ENCODE measurements at places on chromosomes 6 and 20. TPM values are rescaled to one million over a fixed set of nuclear protein-coding genes. Genes with fewer than 3 reads are reported as not detected.

GRCh38 chr20:60237981-60238380 lies 279.8 kb downstream of the CDH26 start:
- DNase-seq: no peak

- no peak for DNase-seq
Observed at GRCh38 chr6:51184046-51184445, 365.4 kb downstream of the TFAP2B start.

DNA sequence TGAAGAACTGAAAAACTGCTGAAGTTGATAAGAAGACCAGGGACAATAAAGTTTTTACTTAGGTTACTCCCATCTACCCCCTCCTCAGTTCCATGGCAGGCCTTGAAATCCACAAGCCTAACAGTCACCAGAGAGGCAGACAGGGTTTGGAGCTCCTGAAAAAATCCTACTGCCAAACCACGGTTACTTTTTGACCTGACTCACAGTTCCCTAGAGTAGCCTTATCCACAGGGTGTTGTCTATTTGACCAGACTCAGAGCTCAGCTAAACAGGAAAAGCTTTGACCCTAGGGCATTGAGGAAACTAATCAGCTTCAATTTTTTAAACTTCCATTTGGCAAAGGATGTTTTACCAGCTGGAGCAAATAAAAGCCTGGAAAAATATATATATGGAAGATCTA lies 257.7 kb upstream of the NT5E start:
- DNase-seq: no peak

GRCh38 chr6:48472091-48472490 lies 361.1 kb upstream of the PTCHD4 start:
- DNase-seq: no peak

DNA sequence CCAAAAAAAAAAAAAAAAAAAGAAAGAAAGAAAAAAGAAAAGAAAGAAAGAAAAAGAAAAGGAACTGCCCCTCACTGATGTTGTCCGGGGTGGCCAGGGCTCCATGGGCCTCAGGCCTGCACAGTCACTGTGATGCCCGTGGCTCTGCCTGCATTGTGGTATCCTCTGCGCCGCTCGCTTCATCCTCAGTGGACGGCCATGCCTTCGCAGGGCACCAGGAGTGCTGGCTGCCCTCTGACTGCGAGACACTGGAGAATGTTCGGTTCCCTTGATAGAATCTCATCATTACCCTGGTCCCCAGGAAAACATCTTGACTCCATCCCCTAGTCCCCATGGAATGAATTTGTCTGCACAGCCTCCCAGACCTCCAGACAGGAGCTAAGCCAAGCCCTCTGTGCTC lies 61.7 kb downstream of the TMEM242 start:
- no peak for DNase-seq

TP53TG5 gene
- total RNA-seq: not detected

DNA sequence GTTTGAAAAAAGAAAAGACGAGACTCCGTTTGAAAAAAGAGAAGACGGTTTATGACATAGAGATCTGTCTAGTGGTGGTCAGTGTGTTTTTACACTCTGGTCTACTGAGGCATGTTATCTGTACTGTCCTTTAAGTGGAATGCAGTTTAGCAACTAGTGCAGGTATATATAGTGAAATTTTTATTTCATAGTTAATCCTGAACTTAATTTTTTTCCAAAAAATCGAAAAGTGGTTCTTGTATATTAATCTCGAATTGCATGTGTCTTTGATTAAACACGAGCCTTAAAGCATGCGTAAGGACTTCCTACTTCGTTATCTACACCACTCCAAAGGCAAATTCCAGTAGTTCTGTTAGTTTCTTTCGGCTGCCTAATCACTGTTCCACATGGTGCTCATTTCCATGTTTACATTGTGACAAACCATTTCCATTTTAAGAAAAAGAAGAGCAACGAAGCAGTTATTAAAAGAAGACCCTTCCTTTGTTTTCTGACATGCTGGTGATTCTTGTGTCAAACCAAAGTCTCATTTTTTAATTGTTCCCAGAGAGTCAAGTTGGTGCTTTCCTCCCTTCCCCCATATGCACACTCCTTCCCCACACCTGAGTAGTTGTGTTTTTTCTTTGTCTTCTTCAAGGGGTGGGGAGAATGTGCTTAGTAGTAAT lies 2.3 kb downstream of the SNX9 start:
- DNase-seq: no peak

DNA sequence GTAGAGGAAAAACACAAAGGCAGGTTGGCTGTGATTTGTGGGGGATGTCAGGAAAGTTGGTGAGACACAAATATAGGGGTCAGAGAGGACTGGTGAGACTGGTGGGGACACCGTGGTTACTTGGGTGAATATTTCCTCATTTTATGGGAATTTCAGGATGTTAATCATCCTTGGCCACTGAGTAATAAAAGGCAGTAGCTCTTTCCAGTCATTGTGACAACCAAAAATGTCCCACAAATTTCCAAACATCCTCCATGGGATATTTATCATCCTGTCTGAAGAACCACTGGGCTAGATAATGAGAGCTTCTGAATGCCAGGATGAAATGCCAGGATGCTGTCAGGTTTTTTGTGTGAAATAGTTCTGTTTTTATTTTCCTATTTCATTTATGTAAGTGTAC lies 374.1 kb downstream of the CD109 start:
- no peak for DNase-seq

SLC17A1 gene
- not detected for total RNA-seq

DNA sequence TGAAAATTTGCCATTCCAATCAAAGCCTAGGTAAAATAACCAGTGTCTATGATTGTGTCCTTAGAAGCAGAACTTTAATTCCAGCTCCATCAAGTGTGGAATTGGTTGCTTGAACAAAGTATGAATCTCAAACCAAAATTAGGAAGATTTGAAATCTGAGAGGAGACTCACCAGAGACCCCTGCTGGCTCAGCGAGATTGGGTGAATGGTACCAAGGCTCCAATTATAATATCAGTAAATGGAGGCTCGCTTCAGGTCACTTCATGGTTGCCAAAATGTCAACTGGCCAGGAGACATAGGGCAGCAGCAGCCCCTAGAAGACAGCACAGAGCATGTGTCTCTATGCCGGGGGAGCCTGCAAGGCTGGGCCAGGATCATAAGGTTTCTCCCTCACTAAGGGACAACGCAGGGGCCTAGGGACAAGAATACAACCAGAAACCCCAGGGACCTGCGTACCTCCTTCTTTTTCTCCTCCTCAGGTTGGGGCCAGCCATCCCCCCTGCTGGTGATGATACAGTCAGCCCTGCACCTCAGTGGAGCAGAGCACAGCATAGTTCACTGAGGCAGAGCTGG lies 14.0 kb downstream of the RBL1 start:
- DNase-seq: no peak

- no peak for DNase-seq
Observed at GRCh38 chr6:129513471-129513870, 196.5 kb downstream of the ARHGAP18 start.

DNA sequence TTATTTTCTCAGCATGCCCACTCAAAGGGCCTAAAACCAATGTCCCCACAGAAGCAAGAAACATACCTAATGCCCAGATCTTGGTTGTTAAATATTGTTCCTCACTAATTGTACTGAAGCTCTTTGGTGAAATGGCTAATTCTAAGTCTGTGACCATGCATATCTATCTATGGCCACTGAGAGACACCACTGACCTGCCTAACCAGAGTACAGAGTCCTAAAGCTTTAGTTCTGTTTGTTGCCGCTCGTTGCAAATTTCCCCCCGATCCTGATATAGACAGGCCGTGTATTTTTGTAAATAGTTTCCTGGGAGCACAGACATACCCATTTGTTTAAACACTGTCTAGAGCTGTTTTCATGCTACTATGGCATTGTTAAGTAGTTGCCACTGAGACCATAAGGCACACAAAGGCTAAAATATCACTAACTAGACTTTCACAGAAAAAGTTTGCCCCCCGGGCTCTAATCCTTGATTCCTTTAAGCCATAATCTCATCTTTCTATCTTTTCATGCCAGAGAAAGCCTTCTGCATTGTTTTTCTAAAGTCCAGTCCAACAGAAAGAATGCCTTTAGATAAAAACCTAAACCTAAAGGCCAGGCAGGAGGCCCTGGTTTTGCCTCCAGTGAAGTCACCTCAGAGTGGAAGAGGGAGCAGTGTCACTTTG lies 48.7 kb downstream of the DNAAF9 start:
- DNase-seq: no peak

SNRPB gene
- 32.3 TPM for total RNA-seq

CENPB gene
- total RNA-seq: 29.9 TPM

GRCh38 chr6:105499931-105500330 lies 97.0 kb upstream of the PREP start:
- DNase-seq: no peak

DNA sequence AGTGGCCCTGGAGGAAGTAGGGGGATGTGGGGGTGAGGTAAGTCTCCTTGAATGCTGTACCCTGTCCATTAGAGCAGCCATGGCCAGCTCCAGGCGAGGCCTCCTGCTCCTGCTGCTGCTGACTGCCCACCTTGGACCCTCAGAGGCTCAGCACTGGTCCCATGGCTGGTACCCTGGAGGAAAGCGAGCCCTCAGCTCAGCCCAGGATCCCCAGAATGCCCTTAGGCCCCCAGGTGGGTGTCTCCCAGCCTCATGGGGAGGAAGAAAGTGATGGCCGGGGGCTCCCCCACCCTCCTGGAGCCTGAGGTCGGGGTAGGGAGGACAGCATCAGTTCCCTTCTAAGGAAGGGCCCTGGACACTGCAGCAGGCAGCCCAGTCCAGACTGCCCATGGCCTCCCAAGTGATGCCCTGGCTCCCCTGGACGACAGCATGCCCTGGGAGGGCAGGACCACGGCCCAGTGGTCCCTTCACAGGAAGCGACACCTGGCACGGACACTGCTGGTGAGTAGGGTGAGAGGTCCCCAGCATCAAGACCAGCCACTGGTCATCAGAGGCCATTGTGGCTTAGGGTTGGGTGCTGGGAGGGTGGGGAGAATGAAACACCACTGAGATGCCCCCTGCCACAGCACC lies 1.0 kb downstream of the GNRH2 start:
- DNase-seq: no peak

DNA sequence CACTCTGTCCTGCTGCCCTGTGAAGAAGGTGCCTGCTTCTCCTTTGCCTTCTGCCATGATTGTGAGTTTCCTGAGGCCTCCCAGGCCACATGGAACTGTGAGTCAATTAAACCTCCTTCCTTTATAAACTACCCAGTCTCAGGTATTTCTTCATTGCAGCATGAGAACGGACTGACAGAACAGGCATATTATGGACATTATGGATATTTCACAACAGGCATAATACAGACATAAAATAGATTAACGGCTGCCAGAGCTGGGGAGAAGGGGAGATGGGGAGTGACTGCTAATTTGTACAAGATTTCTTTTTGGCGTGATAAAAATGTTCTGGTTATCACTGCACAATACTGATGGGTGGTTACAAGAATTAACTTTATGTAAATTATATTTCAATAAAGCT lies 29.4 kb downstream of the TRPC4AP start:
- no peak for DNase-seq

DNA sequence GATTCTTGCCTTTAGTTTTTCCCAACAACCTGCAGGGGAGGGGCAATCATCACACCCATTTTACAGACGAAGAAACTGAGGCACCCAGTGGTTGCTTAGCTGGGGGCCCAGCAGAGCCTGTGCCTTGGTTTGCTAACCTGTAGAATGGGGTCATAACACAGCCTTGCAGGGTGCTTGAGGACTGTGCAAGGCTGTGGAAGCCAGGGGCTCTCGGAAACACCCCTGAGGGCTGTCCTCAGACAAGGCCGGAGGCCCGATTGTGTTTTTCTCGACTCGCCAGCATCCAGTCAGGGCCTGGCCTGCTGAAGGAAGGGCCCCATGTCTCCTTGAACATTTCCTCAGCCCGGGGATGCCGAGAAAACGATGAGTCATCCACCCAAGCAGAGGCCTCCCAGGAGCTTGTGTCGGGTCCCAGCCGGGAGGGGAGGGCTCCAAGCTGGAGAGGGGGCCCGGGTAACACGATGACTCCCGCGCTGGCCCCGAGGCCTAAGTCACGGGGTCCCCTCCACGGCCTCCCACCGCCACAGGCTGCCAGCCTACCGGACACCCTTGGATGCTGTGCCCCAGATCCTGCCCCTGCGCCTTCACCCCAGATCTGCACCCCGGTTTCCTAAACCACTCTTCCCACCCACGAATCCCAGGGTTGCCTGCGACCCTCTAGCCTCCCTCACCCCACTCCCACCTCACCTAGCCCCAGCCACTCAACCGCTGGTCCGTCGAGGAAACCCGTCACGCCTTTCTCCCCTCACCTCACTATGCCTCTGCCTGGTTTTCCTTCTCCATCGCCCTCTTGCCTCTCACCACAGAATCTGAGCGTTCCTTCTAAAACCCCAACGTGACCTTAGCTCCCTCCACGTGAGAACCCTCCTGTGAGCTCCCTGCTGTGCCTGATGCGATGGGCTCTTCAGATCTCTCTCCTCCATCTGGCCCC lies 10.6 kb downstream of the NOL4L start:
- DNase-seq: no peak

- DNase-seq: no peak
Observed at GRCh38 chr6:46628976-46629375, 23.6 kb downstream of the CYP39A1 start.

OPN5 gene
- total RNA-seq: not detected

DPPA5 gene
- total RNA-seq: not detected

ZNF391 gene
- 6.6 TPM for total RNA-seq

DNA sequence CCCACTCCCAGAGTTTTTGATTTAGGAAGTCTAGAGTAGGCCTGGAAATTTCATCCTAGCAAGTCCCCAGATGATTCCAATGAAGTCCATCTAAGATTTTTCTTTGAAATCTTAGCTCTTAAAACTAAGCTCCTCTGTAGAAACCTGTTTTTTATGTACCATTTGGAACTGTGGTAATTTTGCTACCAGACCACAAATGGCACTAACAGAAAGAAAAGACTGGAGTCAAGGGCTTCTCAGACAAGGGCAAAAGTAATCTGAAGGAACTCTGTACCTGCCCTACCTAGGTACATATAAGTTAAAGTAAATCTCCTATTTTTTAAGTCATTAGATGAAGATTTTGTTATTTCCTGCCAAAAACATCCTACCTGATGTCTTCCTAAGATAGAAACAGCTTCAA lies 155.0 kb upstream of the HTR1E start:
- no peak for DNase-seq

GRCh38 chr6:79868098-79868722 lies 79.1 kb downstream of the ELOVL4 start:
- peak; percentile 43 for DNase-seq

MEP1A gene
- total RNA-seq: 0.09 TPM

TFAP2C gene
- not detected for total RNA-seq

- DNase-seq: no peak
Observed at GRCh38 chr6:167442245-167442644, 117.4 kb downstream of the TTLL2 start.

GRCh38 chr20:46945465-46945864 lies 50.8 kb downstream of the EYA2 start:
- DNase-seq: no peak

DNA sequence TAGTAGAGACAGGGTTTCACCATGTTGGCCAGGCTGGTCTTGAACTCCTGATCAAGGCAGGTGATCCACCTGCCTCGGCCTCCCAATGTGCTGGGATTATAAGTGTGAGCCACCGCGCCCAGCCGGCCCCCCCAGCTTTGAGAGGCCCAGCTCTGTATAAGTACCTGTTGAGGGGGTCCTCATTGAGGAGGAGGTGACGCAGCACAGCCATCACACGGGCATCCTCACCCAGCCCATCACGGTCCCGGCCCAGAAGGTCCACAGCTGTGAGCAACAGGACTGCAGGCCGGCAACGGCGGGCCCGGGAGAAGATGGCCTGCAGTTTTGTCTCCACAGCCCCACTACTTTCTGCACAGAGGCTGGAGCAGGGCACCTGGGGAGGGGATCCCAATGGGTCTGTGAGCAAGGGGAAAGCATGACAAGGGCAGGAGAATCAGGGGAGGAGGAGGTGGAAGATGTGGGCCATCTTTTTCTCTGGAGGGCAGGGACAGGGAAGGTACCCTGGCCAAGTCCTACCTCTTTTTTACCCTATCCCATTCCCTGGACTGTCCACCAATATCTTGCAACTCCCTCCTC lies 7.7 kb downstream of the GNMT start:
- DNase-seq: no peak

All from cerebellum (tissue), 4 donors.